ENCODE measurements at places on chromosomes 4 and X.

DNA sequence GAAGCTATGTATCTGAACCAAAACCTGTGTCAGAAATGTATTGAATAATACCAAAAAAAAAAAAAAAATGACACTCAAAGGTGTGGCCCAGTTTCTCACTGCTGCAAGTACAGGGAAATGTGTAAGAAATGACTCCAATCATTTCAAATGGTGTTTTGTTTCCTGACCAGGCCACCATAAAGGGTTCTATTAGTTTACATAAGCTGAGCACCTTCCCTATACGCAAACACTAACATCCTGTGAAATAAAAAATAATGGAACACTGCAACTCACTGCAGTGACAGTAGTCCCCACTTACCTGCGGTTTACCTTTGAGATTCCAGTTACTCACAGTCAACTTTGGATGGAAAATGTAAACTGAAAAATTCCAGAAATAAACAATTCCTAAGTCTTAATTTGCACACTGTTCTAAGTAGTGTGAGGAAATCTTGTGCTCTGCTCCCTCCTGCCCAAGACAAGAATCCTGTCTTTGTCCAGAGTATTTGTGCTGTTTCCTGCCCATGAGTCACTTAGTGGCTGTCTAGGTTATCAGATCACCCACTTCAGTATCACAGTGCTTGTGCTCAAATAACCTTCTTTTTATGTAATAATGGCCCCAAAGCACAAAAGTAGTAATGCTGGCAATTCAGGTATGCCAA lies 265.3 kb downstream of the RCHY1 start:
- peak; percentile 72 for DNase-seq

- no peak for DNase-seq
Measured at GRCh38 chrX:71978164-71978563, 67.5 kb downstream of the NHSL2 start.

DNA sequence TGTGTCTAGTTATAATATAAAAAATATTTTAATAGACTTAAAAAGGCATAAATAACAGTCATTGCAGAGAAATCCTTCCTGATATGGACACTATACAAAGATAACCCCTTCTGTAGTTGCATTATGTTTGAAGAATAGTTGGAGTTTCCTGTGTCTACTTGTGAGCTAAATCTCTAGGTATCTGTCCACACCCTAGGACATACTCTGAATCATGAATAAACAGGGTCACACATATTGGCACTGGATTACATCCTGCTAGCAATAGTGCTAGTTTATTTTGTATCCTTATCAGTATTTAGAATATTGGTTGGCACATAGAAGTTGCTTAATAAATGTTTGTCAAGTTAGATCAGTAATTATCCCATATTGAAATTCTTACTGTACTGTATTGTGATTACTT lies 173.9 kb downstream of the GRXCR1 start:
- DNase-seq, result no peak

DNA sequence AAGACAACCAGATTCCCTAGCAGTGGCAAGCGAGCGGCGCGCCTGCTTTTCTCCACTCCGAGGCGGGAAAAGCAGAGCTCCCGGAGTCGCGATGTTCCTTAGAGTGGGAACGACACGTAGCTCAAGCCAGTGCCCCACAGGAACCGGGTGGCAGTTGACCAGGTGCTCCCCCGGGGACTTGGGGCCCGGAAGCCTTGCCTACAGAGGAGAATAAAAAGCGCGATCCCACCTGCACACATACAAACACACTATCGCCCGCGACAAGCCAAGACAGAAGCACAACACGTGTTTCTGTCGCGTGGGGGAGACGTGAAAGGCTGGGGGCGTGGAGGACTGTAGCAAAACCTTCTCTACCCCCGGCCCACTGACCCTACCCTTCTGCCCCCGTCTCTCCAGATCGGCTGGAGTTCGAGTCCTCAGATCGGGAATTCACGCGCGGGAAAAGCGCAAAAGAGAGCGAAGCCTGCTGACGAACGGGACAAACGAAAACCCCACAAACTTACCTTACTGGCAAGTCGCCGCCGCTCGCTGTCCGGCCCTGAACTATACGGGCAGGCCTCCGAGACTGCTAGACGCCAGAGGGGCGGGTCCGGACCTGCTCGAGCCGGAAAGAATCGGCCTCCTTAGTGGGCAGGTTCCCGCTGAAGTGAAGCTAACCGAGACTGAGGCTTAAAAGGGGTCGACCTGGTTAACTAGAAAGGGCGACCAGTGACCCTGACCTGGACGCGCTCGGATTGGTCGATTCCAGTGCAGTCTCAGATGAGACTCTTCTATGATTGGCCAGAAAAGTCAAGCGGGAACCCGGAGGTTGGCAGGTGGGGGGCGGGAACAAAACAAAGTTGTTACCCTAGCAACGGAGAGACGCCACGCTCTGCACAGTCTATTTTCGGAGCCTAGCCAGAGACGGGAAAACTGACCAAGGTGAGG lies at the start of the genes DNAAF6 and NUP62CL:
DNAAF6 (plus strand) TSS at position 842 of the 927 bp plus-strand sequence. CDS start 6,265 bp downstream, outside the sequence.
NUP62CL (minus strand) TSS at position 664 of the 927 bp plus-strand sequence. CDS start 31,287 bp downstream, outside the sequence.
- peak; percentile 96 for DNase-seq

DNA sequence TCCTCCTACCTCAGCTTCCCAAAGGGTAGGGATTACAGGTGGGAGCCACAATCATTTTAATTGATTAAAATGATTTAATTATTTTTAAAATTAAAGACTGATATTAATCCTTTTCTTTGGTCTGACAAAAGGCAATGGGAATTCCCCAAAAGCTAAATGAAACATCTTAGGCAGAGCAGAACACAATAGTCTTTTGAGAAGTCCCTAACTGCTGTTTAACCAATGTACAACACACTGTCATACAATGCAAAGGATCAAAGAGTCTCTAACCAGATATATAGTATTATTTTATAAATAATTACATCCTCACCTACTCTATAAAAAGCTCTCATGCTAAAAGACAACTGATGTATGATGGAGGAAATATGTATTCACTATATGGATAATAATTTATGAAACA lies 47.0 kb downstream of the THAP9 start:
- no peak for DNase-seq

- DNase-seq, result no peak
Measured at GRCh38 chrX:6777238-6778002, 242.5 kb upstream of the VCX3A start.

DNA sequence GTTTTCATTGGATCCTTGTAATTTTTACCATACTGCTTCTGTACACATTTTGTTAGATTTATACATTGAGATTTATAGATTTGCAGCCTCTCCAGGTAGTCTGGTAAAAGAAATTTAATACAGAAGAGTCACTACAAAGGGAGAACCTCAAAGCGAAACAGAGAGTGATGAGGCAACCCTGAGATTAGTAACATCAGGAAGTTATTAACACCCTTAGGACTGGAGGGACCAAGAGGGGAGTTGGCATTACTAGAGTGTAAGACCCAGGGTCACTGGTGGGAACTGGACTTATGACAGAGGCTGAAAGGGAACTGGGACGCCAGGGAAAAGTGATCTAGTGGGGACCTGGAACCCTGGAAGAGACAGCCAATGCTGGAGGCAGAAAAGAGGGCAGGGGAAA lies 20.6 kb upstream of the MAML3 start:
- no peak for DNase-seq

GRCh38 chr4:47110546-47111132 lies 79.3 kb downstream of the GABRB1 start:
- no peak for DNase-seq

GRCh38 chr4:96649536-96649935 lies 809.6 kb downstream of the PDHA2 start:
- peak; percentile 89 for DNase-seq

GRCh38 chr4:61185288-61185687 lies 14.8 kb upstream of the ADGRL3 start:
- DNase-seq, result no peak

GRCh38 chrX:134803060-134803459 lies 144.8 kb upstream of the PLAC1 start:
- DNase-seq, result no peak

DNA sequence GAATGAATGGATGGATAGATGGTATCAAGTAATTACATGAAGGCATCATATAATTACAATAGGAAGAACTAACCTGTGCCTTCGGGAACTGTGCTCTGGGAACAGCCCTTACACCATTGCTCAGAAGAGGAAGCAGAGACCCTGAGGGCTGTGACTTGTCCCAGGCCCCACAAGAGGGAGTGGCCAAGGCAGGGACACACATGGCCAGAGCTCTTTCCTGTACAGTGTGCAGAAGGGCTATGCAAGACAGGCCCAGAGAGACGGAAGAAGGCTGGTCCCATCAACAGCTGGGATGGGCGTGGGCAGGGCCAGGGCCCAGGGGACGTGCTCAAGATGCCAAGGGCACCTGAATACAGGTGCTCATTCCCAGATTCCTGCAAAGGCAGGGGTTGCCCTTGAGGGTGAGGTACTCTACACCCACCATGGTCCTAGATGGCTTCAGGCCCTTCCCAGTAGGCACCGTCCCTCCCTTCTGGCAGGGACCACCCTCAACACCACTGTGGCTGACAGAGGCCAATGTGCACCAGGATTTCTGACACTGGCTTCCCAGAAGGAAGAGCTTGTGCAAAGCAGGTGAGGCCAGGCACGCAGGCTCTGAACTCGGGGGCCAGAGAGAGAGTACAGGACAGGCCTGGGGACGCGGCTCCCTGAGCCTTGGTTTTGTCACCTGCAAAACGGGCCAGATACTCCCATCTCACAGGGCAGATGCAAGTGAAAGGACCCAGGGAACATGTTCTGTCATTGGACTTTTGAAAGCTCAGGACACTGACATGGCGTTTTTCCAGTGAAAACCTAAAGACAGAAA lies 1.7 kb downstream of the EVC2 start:
- peak; percentile 33 for DNase-seq

GRCh38 chr4:25358515-25359275 lies 18.4 kb upstream of the ANAPC4 start:
- no peak for DNase-seq

DNA sequence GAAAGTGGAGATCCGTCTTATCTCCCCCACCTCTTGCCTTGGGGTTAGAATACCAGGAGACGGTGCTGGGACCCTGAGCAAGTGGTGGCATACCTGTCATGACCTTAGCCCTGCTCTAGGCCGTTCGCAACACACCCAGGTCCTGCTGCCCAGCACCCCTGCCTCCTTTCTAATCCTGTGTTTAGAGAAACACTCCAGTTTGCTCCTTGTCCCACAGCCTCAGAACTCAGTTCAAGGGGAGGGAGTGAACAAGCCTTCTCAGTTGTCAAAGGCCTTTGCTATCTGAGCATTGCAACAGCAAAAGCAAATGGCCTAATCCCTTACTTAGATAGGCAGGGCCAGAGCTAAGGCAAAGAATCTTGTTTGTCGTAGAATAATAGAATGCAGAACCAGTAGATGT lies 67.9 kb downstream of the CHRNA9 start:
- DNase-seq, result peak; percentile 76

DNA sequence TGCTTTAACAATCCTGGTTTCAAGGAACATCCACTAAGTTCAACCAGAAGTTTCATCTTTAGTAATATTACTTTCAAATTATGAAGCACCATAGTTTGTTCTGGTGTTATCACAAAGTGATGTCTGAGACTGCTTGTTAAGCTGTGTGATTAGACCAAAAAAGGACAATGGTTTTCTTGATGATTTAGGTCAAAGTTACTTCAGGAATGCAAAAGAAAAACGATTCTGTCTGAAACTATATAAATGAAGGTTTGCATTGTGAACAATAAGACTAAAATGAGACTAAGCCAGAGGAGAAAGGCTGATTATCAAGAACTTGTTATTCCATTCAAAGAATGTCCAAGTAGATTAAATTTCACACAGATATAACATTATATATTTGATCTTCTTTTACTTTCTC lies 122.4 kb upstream of the ETNPPL start:
- no peak for DNase-seq

GRCh38 chr4:151519728-151520415 lies 110.9 kb downstream of the FHIP1A start:
- no peak for DNase-seq

DNA sequence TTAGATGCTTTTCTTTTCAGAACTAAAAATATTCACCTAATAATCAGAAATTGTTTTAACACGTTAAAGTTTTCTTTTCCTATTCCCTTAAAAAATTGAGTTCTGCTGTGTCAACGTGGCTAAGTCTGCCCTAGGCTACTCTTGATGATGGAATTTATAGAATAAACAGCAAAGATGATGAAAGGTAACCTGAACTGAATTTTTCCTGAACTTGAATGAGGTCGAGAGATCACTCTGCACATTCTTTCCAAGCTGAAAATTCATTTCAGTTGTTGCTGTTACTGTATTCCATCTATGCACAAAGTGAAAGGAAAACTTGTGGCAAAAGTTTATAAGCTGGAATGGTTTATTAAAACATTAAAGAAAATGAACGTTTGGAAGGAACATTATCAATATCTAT lies 245.9 kb upstream of the GIMD1 start:
- DNase-seq, result no peak

- peak; percentile 71 for DNase-seq
Measured at GRCh38 chrX:22135171-22135711, 103.1 kb downstream of the PHEX start.

GRCh38 chr4:53101191-53101581 lies 239.1 kb downstream of the RASL11B start:
- no peak for DNase-seq

- no peak for DNase-seq
Measured at GRCh38 chr4:70759126-70759525, 37.4 kb downstream of the RUFY3 start.

DNA sequence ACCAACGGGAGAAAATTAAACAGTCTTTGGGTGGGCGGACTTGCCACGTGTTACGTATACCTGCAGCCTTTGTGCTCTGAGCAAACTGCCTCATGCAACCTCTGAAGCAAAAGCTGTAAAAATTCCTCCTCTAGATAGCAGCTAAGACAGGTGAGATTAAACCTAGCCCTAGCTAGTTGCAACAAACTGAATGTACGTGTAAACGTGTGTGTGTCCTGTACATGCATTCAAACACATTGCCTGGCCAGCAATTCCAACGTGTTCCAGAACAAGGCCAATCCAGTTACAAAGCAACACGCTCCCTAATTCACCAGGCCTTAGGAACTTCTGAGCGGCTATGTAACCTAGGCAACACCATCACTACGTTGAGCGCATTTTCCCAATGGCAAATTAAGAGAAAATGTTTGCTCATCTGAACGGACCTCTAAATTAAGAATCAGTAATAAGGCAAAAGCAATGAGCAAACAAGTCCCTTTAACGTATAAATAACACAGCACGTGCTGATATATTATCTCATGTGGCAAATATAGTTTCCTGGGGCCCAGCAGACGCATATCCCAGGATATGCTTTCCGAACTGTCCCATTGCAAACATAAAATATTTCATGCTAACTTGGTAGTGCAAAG lies 792 bp downstream of the PPID start:
- peak; percentile 61 for DNase-seq

DNA sequence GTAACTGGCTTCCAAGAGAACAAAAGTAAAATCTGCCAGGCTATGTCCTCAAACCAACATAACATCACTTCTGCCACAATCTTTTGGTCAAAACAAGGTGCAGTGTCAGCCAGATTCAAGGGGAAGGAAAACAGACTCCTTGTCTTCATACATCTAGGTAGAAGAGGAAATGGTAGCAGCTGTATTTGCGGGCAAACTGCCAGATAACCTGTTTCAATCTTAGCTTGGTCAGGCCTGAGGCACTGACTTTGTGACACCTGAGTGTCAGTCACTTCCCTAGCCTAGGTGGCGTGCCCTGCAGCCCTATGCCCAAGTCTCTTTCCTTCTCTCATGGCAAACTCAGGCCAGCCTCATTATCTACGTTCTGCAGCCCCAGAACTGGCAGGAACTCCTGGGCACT lies 146.2 kb upstream of the JADE1 start:
- no peak for DNase-seq
